LHCN-M2 (cell line): ENCODE measurements at places on chromosomes 1 and 21. TPM values are rescaled to one million over a fixed set of nuclear protein-coding genes. Genes with fewer than 3 reads are reported as not detected.

Gene PRR9
- not detected in 2 replicates for total RNA-seq

Gene LYSMD1
- total RNA-seq: 9.1 and 10.2 TPM in 2 replicates

Gene NR5A2
- not detected in 2 replicates for total RNA-seq

Gene B3GALT5
- 1.3 and 1.6 TPM in 2 replicates for total RNA-seq

Gene NLRP3
- total RNA-seq: 0.57 and 0.58 TPM in 2 replicates

Gene FCAMR
- total RNA-seq: not detected in 2 replicates

Gene ENSA
- 85.5 and 116 TPM in 2 replicates for total RNA-seq

Gene MEX3A
- total RNA-seq: 4.9 and 5.8 TPM in 2 replicates

Gene BTBD8
- 2.7 and 3.4 TPM in 2 replicates for total RNA-seq

Gene PLA2G2C
- not detected in 2 replicates for total RNA-seq

Gene TDRD5
- not detected in 2 replicates for total RNA-seq

Gene GJC2
- total RNA-seq: 0.63 and 0.77 TPM in 2 replicates

Gene FCRL4
- total RNA-seq: not detected in 2 replicates

Gene GUCA2B
- not detected in 2 replicates for total RNA-seq

Gene HCRTR1
- total RNA-seq: not detected in 2 replicates

Gene OR10J4
- not detected in 2 replicates for total RNA-seq

Gene TARBP1
- 12.6 and 13.1 TPM in 2 replicates for total RNA-seq

Gene YBX1
- 1,026 and 1,116 TPM in 2 replicates for total RNA-seq

Gene FCGR3A
- total RNA-seq: not detected in 2 replicates

Gene KRTAP7-1
- not detected in 2 replicates for total RNA-seq

Gene COL11A1
- 41.4 and 54.3 TPM in 2 replicates for total RNA-seq

Gene IRF6
- total RNA-seq: not detected in 2 replicates

Gene TMEM200B
- total RNA-seq: 0.13 and 0.17 TPM in 2 replicates

Gene PLA2G2D
- total RNA-seq: not detected in 2 replicates

Gene LDLRAD1
- total RNA-seq: not detected in 2 replicates

Gene TTLL7
- total RNA-seq: 21.3 and 28.2 TPM in 2 replicates

Gene CENPF
- total RNA-seq: 199 and 222 TPM in 2 replicates

Gene PLK3
- 27.7 and 33.7 TPM in 2 replicates for total RNA-seq

Gene FCRL1
- total RNA-seq: not detected in 2 replicates

Gene LRRC38
- total RNA-seq: not detected in 2 replicates

Gene PGLYRP3
- not detected in 2 replicates for total RNA-seq

Gene LMNA
- 1,371 and 1,475 TPM in 2 replicates for total RNA-seq

Gene IVNS1ABP
- 73.6 and 85.0 TPM in 2 replicates for total RNA-seq

Gene AMY2A
- total RNA-seq: not detected in 2 replicates

Gene C4BPA
- total RNA-seq: not detected in 2 replicates

Gene ZNF695
- 4.1 and 5.8 TPM in 2 replicates for total RNA-seq

Gene MTFR1L
- total RNA-seq: 47.4 and 53.7 TPM in 2 replicates

Gene TLR5
- 0.11 and 0.13 TPM in 2 replicates for total RNA-seq

Gene ECM1
- 108 and 129 TPM in 2 replicates for total RNA-seq

Gene SGIP1
- total RNA-seq: 3.6 and 4.3 TPM in 2 replicates

Gene RGL1
- 15.7 and 17.0 TPM in 2 replicates for total RNA-seq

Gene ADAM30
- total RNA-seq: not detected in 2 replicates

Gene PFDN2
- 58.6 and 87.5 TPM in 2 replicates for total RNA-seq

Gene ANKRD45
- 0.13 TPM in 1 of 2 replicates, not detected in the other for total RNA-seq

Gene RSPH1
- not detected in 2 replicates for total RNA-seq

Gene RHEX
- not detected in 2 replicates for total RNA-seq

Gene KRTAP13-1
- total RNA-seq: not detected in 2 replicates

Gene RBM34
- total RNA-seq: 84.4 and 103 TPM in 2 replicates

Gene CATSPERE
- total RNA-seq: 0.11 and 0.19 TPM in 2 replicates

Gene REN
- total RNA-seq: not detected in 2 replicates

Gene SLC9A1
- total RNA-seq: 14.9 and 16.7 TPM in 2 replicates

Gene CCSAP
- 11.0 and 11.7 TPM in 2 replicates for total RNA-seq

Gene CELA3B
- not detected in 2 replicates for total RNA-seq

Gene SPATA17
- total RNA-seq: 0.19 and 0.46 TPM in 2 replicates

Gene FBXO2
- not detected in 2 replicates for total RNA-seq

Gene TAL1
- total RNA-seq: not detected in 2 replicates

Gene ZNF684
- 4.8 and 7.5 TPM in 2 replicates for total RNA-seq
